ENCODE measurements at places on chromosomes 3 and 15.

DNA sequence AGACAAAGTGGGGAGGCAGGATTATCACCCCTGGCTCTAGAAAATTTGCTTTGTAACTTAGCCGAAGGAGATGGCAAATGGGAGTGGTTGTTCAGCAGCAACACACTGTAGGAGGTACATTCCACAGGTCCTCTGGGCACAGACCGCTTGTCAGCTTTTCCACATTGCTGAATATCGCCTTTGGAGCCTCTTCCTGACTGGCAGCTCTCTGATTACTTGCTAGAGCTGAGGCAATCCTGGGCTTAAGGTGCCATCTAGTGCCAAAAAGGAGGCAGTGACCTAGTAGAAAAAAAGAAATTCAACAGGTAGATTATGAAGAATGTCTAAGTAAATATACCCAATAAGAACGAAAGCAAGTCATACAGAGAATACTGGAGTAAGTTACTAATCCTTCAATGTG lies 13.1 kb upstream of the SCN5A start:
- no peak for DNase-seq

DNA sequence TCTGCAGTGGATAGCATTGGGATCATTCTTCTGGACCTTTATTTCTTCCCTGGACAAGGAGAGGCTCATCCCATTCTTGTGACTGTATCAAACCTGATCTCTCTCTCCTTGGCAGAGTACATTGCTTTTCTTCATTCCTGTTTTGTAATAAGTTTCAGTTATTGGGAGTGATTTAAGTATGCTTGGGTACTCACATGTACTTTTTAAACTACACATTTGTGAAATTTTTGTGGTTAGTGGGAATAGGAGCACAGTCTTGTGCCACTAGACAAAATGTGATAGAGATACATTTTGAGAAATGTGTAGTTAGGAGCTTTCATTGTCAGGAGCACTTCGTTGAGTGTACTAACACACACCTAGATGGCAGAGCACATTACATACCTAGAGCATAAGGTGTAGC lies 262.6 kb downstream of the C3orf38 start:
- no peak for DNase-seq

DNA sequence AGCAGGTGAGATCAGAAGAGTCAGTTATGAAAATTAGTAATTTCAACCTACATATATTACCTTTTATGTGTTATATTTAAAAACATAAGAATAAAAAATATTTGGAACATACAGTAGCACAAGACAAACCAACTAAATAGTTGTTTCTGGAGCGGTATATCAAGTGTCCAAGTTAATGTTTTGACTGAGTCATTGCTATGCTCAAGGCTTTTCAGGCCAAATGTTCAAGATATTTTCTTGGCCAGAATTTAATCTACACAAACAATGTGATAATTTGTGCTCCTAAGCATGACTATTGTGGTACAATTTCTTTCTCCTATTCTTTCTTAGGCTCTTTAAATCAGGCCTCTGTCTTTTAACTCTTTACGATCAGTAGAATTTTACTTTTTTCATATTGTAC lies 412.4 kb downstream of the RAP2B start:
- DNase-seq: no peak

- DNase-seq: no peak
Measured at GRCh38 chr15:85587707-85588411, 206.9 kb downstream of the KLHL25 start.

DNA sequence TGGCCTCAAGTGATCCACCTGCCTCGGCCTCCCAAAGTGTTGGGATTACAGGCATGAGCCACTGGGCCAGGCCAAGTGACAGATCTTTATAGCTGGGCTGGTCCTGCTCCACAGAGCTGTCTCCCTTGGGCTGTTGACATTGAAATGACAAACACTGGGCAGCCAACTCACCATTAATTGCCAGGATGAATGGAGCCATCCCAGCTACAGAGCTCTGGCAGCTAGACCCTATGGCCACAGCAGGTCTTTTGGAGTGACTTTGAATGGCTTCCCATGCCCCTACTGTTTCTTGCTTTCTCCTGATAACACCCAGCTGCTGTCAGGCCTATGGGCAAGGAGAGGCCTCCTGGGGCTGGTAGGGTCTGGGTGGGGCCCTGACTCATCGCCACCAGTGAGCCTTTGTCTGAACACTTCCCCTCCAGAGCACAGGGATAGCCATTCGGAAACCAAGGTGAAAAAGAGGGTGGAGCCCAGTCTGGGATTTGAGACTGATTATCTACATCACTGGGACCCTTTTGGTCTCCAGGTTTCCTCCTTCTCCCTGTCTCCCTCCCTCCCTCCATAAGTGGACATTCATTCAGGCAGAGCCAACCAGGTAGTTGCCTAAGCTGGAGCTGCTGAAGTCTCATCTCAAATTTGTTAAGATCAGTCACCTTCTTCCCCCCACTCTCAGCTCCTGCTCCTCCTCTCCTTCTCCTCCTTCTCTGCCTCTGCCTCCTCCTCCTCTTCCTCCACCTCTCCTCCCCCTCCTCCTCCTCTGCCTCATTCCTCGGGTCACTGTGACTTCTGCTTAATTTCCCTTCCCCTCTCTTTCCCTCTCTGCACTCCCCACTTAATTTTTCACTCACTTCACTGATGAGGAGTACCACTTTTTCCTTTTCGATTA lies 34.0 kb downstream of the BHLHE40 start:
- DNase-seq: no peak

DNA sequence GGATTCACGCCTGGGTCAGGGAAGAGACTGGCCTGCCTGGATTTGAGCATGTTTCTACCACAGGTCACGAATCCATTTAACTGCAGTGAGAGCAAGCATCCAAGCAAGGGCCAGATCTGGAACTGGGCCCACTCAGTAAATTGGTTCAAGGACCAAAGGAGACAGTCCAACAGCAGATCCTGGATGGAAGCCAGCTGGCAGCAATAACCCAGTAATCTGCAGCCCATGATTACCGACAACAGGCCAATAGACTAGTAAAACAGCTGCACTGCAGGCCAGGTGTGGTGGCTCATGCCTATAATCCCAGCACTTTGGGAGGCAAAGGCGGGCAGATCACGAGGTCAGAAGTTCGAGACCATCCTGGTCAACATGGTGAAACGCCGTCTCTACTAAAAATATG lies 11.8 kb downstream of the SAMD7 start:
- no peak for DNase-seq
